Osteocyte (in vitro differentiated cells): ENCODE measurements at places on chromosomes 6 and 20. TPM values are rescaled to one million over a fixed set of nuclear protein-coding genes. Genes with fewer than 3 reads are reported as not detected.

Gene DSP
- total RNA-seq, result 124 and 135 TPM in 2 replicates

DNA sequence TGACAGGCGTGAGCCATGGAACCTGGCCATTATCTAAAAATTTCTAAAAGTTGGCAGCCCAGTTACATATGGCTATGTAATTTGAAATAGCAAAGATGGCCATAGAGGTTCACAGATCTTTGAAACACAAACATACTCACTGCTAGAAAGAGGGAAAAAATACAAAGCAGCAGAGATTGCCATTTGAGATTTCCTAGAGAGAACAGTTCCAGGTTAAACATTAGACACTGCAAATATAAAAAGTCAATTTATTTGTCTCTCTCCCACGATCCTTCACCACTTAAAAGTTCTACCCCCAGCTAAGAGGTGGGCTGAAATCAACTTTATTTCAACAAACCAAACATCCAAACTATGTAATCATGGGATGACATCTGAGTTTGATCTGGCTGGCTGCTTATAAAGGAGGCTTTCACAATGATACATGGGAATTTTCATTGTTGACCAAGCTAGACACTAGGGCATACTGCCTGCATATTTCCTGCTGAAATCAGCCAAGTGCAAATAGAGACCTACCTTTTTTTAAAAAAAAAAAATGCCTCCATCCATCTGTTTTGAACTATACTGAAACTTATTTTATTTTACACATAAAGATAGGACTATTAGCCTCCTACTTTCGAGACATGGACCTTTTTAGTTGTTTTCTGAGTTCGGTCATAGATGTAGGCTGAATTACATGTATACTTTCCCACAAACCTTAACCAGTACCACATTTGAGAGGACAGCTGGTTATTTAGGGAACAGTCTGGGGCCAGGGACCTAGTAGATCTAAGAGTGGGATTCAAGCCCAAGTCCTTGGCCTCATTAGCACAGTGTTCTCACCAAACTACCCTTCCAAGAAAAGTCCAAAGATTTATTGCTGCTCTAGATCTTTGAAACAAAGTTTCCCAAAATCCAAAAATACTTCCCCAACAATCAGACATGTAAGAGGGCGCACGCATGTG lies 16.6 kb downstream of the DCDC2 start:
- no peak overlapping the region for H3K4me3 ChIP-seq
- DNase-seq, result no peak
- no peak overlapping the region for H3K27ac ChIP-seq
- no peaks in the 10 kb centered on the region for H3K36me3 ChIP-seq
- H3K27me3 ChIP-seq, result peaks cover 13% of the 10 kb centered on the region

DNA sequence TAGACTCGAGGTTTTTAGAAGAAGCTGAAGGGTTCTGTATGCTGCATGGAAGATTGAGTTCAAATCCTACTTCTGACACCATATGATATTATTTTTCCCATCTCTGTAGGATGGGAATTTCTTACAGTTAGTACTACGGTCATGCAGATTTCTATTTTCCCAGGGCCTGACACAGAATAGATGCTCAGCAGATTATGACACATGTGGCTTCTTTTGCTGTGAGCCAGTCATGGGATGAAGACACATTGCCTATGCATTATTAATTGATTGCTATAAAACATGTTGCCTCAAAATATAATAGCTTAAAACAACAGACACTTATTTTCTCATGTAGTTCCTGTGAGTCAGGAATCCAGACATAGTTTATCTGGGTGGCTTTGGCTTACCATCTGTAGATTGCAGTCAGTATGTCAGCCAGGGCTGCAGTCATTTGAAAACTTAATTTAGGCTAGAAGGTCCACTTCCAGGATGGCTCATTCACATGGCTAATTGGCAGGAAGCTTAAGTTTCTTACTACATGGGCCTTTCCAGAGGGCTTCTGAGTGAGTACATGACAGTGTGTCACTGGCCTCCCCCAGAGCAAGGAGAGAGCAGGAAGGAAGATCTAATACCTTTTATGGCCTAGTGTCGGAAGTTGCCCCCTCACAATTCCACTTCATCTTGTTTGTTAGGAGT lies 29.5 kb downstream of the TOP1 start:
- no peak overlapping the region for H3K4me3 ChIP-seq

- no peaks in the 10 kb centered on the region for H3K36me3 ChIP-seq
- no peak overlapping the region for H3K4me3 ChIP-seq
- no peak for DNase-seq
- H3K27ac ChIP-seq, result no peak overlapping the region
- no peaks in the 10 kb centered on the region for H3K27me3 ChIP-seq
- no peaks in the 10 kb centered on the region for H3K4me1 ChIP-seq
Observed at GRCh38 chr6:166375013-166375412, 7.7 kb downstream of the MPC1 start.
